ENCODE measurements at places on chromosomes 12 and 14.

DNA sequence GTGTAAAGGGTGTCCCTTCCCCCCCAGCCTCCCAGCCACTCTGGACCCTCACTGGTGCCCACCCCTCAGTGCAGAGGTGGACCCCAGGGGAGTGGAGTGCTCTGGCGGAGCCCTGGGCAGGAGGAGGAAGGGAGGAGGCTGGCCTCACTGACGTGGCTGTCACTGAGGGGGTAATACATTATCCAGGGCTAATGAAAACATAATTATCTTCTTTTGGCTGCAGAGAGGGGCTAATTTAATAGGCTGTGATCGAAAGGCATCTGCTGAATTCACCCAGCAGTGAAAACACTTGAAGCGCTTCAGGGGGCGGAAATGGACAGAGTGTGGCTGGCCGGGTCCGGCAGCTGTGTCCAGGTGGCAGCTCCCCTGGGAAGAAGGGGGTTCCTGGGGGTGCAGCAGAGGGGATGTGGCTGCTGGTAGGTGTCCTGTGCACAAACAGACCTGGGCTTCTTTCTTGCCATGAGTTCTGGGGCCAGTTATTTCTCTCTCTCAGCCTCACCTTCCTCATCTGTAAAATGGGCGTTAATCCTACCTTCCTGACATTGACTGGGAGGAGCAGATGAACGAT is 3.7 kb upstream of the NOS1 start:
- DNase-seq = no peak

GRCh38 chr14:77541905-77542304 is 43.3 kb upstream of the ISM2 start:
- DNase-seq = no peak

DNA sequence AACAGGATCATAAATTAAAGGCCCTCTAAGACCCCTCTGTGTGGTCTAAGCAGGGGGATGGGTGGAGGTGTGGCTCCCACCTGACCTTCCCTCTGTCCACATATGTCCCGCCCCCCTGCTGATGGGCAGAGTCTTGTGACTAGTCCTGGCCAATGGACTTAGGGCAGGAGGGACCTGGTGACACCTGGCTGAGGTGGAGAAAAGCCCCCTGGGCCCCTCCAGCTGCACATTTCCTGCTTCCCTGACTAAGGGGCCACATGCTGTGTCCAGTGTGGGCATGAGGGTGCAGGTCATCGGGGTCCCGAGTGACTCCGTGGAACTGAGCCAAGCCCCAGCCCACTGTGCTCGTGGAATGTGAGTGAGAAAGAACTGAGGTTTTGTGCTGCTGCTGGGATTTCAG is 254.7 kb downstream of the ADGRD1 start:
- no peak for DNase-seq

GRCh38 chr12:66132408-66132807 is 1.9 kb upstream of the LLPH start:
- DNase-seq = no peak

DNA sequence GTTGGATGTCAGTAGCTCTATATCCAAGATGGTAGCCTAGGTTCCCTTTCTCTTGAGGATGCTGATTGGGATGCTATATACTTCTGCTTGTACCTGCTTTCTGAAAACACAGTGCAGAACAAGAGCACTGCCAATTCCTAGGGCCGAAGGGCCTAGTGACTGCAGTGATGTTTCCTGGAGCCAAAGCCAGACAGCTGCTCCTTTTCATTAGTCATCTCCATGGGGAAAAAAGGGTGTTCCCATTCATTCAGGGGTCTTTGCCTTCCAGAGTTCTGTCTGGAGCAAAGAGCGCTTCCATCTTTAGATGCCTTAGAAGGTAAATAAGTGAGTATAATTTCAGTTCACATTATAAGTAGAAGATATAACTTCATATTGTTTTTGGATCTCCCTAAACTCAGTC is 85.5 kb downstream of the PTPRB start:
- no peak for DNase-seq

GRCh38 chr14:50967103-50967502 is 22.8 kb upstream of the PYGL start:
- no peak for DNase-seq

All from CMK (cell line).